ENCODE measurements at places on chromosomes 1 and 21. TPM values are rescaled to one million over a fixed set of nuclear protein-coding genes. Genes with fewer than 3 reads are reported as not detected.

DNA sequence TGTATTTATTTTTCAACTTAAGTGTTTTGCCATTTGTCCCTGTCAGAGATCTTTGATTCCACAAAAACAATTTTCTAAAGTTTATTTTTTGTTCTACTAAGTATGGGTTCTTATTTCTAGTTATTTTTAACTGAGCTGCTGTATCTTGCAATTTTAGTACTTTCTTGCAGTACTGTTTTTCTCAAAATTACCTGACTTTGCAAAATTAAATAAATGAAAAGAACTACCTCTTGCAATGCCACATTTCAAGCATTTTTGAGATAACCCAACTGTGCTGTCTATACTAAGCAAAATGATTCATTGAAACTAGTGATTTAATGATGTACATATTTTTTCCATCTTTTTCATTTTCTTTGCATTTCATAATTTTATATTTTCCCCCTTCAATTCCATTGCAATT is 71.5 kb upstream of the ADGRL2 start:
- no peak for DNase-seq

Gene RNF186
- polyA plus RNA-seq, result not detected

Gene GUCA2A
- polyA plus RNA-seq, result not detected

Gene PLA2G2F
- not detected for polyA plus RNA-seq

Gene CD53
- 1,345 TPM for polyA plus RNA-seq

Gene ELOVL1
- 55.8 TPM for polyA plus RNA-seq

Gene C8A
- polyA plus RNA-seq, result not detected

DNA sequence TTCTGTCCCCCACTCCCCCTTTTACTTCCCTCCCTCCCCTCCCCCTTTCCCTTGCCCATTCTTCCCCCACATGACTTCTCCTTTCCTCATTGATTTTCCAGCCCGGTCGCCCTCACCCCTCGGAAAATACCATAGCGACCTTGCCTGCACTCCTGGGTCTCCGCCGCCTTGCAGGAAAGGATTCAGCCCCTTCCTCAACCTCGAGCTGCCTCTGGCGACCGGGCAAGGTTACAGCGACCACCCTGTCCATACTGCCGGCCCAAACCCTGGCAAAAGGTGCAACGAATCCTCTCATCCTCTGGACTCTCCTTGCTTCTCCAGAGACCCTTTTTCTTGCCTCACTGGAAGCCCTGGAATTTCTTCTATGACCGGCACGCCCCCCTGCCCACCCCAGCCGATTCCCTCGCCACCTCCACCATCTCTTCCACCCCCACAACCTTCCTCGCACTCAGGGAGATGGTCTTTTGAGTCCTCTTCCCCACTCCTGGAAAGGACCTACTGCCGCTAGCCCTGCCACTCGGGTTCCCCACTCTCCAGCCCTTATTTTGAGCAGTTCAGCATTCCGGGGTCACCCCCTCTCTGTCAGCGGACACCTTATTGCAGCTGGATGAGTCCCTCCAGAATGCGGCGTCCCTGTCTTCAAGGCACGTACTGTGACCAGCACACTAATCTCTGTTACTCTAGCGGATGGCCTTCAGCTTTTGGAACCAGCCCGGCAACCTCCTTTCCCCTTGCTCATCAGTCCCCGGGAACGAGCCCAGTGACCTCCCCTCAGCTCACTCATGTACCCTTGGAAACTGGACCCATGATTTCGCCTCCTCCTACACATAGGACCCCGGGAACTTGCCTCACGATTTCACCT is 846 bp downstream of the NSUN4 start:
- peak; percentile 11 for DNase-seq

- no peak for DNase-seq
Observed at GRCh38 chr1:209513226-209513625, 70.3 kb upstream of the CAMK1G start.

Gene PTCH2
- polyA plus RNA-seq, result not detected

GRCh38 chr1:98398649-98399048 is 262.9 kb upstream of the SNX7 start:
- DNase-seq, result no peak

GRCh38 chr1:90821152-90821787 is 104.2 kb upstream of the BARHL2 start:
- DNase-seq, result no peak

DNA sequence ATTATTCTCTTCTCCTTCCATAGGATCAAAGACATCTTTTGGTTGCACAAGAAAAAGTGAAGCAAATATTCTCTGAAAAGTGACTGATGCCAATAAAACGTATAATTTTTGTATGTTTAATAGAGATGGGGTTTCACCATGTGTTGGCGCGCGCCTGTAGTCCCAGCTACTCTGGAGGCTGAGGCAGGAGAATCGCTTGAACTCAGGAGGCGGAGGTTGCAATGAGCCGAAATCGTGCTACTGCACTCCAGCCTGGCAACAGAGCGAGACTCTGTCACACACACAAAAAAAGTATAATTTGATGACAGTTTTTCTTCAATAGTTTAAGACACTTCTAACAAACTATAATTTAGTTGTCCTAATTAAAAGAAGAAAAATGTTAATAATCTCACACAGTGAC is 23.8 kb downstream of the ANP32E start:
- no peak for DNase-seq

GRCh38 chr21:42750737-42751530 is 97.5 kb downstream of the PDE9A start:
- DNase-seq, result no peak

DNA sequence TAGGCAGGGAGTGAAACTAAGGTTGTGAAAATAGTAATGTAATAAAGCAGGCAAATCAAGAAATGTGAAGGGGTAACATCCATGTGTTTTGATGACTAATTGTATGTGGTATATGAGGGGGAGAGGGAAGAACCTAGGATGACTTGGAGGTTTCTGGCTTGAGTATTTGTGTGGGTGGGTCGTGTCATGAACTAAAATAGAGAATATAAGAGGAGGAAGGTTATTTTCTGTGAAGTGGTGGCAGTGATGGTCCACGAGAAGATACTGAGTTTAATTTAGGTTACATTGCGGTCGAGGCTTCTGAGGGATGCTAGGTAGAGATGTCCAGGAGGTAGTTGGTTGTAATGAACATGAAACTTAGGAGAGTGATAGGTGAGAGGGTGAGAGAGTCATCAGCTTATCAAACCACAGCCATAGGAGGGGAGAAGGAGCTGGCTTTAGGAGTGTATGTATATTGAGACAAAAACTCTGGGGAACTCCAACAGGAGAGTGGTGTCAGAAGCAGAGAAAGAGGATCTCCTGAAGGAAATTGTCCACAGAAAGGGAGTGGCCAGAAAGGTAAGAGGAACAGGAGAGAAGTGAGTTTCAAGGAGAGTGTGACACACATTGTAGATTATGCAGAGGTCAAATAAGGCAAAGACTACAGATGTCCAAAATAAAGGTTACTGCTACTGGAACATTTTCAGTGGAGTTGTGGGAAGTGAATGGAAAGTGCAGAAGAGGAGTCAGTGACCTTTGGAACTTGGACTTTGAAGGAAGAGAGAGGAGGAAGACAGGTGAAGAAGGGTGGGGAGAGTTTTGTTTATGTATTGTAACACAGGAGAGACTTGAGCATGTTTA is 89.0 kb upstream of the MACF1 start:
- DNase-seq, result no peak

- no peak for DNase-seq
Observed at GRCh38 chr1:210237479-210237878, 4.9 kb downstream of the SERTAD4 start.

Gene CLDN8
- polyA plus RNA-seq, result not detected

DNA sequence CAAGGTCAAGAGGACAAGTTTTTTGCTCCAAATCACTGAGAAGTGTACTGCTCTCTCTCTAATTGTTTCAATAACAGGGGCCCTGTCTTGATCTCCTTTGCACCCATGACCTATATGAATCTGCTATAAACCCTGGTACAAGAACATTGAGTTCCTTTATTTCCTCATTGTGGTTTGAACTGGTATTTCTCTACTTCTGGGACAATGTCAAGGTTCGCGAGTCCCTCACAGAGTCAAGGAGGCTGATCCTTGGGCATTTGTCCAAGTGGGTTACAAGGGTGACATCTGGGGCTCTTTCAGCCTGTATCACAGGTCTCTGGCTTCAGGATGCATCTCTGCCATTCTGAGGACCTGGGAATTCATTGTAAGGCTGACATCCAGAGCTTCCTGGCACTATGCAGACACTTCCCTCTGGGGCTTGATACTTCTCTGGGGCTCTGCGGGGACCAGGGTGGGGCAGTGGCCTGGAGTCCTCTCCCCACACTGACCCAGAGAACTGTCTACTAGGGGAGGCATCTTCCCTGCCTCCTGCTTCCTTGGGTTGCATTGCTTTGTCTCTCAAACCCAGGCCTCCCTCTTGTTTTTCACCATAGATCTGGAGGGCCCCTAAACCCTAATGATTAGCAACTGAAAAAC is 22.5 kb upstream of the ZNF648 start:
- no peak for DNase-seq

GRCh38 chr1:74620242-74620641 is 53.4 kb downstream of the ERICH3 start:
- DNase-seq, result no peak

DNA sequence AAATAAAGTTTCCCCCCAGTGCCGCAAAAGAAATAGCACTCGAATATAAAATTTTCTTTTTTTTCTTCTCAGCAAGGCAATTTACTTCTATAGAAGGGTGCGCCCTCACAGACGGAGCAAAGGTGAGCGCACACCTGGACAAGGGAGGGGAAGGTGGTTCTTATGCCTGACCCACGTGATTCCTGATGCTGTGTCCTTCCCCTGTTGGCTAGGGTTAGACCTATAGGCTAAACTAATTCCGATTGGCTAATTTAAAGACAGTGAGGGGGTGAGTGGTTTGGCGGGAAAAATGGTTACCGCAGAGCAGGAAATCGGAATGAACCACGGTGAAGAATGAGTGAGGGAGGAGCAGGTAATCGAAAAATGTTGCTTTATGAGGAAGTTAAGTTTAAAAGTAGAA is 607 bp upstream of the FAAH start:
- no peak for DNase-seq

Gene KRTAP12-1
- polyA plus RNA-seq, result not detected

GRCh38 chr1:67675800-67676199 is 9.2 kb upstream of the GADD45A start:
- no peak for DNase-seq

GRCh38 chr1:93346421-93346993 is 800 bp downstream of the DR1 start:
- DNase-seq, result peak; percentile 59

Gene OPRD1
- polyA plus RNA-seq, result not detected

Gene APOBEC4
- polyA plus RNA-seq, result not detected

- DNase-seq, result no peak
Observed at GRCh38 chr21:23792300-23792699, 1815.0 kb downstream of the MRPL39 start.

DNA sequence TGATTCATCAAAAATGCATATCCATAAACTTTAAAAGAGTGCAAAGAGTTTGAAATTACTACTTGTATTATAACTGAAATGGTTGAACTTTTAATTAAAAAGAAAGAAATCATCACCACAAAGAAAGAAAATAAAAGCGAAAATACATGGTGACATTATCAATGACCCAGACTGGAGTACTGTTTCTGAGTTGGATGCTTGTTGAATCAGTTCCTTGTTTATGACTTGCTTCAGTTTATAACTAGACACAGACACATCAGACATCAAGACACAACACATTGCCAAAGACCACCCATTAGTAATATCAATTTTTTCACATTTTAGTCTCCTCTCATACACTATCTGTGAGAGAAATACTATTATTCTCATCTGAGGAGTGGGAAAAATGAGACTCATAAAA is 293.0 kb downstream of the MRPL39 start:
- DNase-seq, result no peak

DNA sequence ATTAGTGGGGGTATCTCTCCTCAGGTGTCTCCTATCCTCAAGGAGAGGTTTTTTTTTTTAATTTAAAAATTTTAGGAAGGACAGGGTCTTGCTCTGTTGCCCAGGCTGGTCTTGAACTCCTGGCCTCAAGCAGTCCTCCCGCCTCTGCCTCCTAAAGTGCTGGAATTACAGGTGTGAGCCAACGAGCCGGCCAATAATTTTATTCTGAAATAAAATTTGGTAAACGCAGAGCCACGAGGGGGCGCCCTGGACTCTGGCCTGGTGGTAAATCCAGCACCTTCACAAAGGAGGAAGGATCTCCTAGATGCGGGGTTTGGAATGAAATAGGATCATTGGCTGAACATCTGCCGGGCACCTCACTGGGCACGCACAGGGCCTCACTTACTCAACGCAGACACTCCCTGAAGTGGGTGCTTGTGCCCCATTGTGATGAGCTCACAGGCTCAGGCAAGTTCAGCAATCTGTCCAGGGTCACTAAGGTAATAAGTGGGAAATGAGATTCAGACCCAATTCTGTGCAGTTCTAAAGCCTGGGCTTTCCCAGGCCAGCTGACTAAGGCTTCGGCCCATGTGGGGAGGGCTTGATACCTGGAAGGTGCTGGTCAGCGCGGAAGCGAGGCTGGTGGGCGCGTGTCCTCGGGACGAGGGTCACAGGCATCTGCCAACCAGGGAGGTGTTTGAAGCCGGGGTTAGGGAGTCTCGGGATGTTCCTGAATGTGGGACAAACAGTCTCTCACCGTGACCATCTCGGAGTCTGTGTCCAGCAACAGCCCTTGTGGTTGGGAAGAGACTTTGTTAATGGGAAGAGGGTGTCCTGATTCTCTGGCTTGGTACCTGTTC is 32.7 kb upstream of the ETV3 start:
- DNase-seq, result peak; percentile 13

Gene RHBG
- not detected for polyA plus RNA-seq

DNA sequence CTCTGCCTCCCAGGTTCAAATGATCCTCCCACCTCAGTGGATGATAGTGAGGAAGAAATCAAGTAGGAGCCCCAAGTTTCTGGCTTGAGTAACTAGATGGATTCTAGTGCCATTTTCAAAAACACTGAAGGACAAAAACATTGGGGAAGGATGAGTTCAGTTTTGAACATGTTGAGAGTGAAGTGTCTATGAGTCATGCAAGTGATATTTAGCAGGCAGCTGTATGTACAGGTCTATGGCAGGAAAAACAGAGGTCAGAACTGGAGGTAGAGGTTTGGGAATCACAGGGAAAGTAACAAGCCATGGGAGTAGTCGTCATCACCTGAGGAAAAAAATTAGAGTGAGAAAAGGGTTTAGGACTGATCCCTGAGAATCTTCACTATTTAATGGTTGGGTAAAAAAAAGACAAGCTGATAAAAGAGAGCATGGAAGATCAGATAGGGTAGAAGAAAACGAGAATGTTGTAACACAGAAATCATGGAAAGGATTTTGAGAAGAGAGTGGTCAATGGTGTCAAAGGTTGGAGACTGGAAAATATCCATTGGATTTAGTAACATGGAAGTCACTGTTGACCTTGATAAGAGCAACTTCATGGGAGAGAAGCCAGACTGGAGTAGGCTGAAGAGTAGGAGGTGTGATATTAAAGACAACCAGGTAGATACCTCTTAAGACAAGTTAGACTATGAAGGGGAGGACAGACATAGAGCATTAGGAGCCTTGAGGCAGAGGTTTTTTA is 53.1 kb downstream of the DIPK1A start:
- no peak for DNase-seq

Gene ST6GALNAC5
- polyA plus RNA-seq, result not detected

Gene HES3
- not detected for polyA plus RNA-seq

DNA sequence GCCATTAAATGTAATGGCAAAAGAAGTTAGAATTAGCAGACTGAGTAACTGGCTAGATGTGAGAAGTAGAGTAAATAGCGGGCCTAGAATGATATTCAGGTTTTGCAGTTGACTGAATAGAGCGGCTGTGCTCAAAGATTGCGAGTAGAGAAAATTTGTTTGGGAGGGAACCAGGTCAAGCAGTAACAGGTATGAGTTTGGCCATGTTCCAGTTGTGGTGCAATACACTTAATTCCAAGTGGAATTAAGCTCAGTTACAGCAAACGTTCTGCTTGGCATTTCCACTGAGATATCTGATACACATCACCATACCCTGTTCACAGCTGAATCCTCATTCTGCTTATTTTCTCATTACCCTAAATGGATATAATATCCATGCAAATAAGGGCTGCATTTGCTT is 1382.9 kb downstream of the MRPL39 start:
- no peak for DNase-seq

Gene TMEM69
- 63.1 TPM for polyA plus RNA-seq

All from naive B cell (primary cell).